NCI-H446 (cell line): ENCODE measurements at places on chromosomes 7 and 10.

GRCh38 chr10:36026656-36027390 is 384.7 kb upstream of the FZD8 start:
- DNase-seq, result no peak

- DNase-seq, result no peak
Measured at GRCh38 chr10:97217299-97217698, 31.5 kb upstream of the SLIT1 start.

DNA sequence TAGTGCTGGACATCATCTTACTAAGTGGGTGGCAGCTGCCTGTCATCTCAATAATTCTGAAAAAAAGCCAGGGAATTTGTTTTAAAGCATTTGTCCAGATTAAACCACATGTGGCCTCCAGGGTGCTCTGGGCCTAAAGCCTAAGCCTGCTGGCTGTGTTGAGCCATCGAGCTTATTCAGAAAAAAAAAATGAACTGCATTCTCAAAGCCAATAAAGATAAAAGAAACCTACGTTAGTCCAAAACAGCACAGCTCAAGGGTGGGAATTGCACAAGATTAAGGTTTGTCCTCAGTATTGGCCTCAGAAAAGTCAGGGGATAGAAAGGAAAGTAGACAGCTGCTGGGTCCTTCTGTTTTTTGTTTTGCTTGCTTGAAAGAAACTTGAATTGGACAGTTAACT is 22.6 kb upstream of the PRTFDC1 start:
- DNase-seq, result no peak

GRCh38 chr7:47814905-47815613 is 133.2 kb downstream of the PKD1L1 start:
- DNase-seq, result no peak

DNA sequence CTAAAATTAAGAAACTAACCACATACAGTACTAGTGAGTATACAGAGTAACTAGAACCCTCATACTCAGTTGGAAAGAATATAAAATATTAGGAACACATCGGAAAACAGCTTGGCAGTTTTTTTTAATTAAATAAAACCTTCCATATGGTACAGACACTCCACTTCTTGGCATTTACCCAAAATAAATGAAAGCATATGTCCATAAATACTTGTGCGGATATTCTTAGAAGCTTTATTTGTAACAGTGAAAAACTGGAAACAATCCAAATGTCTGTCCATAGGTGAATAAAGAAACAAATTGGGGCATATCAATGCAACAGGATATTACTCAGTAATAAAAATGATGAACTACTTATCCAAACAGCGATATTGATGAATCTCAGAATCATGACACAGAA is 410.0 kb downstream of the HTR7 start:
- DNase-seq, result peak; percentile 66

DNA sequence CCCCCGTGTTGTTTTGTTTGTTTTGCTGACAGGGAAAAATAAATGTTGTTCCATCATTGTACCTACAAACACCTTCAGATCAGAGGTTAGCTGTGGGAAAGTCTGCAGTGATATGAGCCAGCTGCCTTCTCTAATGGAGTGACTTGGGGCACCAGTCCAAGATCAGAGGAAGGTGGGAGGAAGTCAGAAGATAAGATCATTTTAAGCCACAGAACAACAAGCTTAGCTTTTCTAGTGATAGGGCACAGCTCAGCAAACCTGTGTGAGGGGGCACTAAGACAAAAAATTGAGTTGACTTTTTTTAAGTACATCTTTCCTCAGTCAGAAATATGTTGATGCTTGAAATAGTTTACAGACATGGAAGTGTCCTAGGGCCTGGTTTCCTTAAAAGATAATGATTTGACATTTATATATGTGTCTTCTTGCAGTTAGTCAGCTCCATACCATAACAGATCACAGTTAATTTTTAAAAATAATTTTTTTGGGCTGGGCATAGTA is 240.3 kb upstream of the KAT6B start:
- no peak for DNase-seq

- no peak for DNase-seq
Measured at GRCh38 chr10:30455816-30456215, 21.8 kb downstream of the MAP3K8 start.
